DMS53 (cell line): ENCODE measurements at places on chromosomes 7 and 10.

- peak; percentile 23 for DNase-seq
Observed at GRCh38 chr10:117431160-117431559, 55.9 kb upstream of the PDZD8 start.

DNA sequence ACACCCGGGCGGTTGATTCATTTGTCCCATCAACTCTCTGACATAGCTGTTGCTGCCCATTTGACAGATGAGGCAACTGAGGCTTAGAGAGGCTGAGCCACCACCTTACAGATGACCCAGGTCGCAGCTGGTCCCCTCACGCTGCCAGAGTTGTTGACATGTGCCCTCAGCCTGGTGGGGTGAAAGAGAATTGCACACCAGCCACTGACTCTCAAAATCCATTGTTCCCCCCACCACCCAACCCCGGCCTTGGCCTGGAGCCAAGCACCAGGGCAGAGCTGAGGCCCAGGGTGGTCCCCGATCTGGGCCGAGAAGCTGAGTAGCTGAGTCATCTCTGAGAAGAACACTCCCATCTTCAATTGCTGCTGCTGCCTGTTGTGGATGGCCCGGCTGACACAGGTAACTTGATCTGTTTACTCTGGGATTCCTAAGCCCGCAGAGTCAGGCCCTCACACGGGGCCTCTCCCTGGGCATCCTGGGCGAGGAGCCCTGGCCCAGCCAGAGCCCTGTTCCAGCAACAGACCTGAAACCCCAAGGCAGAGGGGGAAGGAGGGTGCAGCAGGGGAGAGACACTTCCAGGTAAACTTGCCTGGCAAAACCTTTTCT, 27.5 kb downstream of the PVRIG start:
- peak; percentile 98 for DNase-seq

DNA sequence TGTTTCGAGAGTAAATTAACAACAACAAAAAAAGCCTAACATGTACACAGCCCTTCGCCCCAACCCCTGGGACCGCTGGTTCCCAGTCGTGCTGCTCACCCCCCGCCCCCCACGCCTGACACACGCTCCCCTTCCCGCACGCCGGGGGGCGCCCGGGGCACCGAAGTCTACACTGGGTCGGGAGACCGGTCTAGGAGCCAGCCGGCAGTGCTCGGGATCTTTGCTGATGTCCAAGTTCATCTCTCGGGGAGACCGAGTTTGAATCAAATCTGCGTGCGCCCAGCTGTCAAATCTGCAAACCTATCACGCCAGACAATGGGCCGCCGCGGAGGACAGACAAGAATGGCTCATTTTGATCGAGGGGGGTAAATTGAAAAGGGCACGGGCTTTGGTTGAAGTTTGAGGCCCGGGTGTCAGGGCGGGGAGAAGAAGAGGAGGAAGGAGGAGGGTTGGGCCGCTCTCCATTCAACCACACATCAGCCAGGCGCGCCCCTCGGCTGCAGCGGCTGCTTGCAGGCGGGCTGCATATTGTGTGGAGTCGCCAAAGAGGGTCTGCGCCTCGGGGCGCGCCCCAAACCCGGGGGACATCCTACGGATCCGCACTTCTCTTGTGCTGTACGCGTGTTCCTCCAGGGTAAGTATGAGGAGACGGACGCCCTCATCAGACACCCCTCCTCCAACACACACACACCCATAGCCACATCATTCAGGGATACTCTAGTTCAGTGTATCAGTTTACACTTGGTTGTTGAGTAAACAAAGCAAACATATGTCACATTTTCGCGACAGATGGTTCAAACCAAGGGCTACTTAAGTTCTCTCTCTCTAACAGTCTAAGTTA, 1.3 kb upstream of the GFRA1 start:
- DNase-seq, result peak; percentile 78

DNA sequence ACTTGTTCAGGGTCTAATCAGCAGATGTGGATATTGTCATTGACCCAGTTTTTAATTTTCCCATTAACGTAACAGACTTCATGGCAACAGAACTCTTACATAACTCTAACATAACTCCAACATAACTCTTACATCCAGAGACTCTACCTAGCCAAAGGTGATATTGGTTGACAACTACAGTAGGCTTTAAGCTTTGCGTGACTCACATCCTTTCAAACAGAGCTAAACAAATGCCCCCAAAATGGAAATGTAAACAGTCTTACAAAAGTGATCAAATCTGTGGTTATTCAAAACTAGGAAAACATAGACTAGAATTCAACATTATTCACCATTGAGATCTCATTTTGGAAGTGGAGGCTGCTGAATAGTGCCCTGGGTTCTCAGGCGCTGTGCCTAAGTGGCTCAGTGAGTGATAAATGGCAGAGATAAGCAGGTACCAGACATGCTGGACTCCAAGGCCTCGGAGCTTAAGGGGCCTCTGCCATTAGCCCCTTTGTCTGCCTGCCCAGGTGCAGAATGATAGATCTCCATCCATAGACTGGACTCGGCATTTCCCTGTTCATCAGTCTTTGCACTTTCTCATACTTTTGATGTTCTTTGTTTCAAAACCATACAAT, 34.3 kb upstream of the BTBD16 start:
- DNase-seq, result peak; percentile 61

DNA sequence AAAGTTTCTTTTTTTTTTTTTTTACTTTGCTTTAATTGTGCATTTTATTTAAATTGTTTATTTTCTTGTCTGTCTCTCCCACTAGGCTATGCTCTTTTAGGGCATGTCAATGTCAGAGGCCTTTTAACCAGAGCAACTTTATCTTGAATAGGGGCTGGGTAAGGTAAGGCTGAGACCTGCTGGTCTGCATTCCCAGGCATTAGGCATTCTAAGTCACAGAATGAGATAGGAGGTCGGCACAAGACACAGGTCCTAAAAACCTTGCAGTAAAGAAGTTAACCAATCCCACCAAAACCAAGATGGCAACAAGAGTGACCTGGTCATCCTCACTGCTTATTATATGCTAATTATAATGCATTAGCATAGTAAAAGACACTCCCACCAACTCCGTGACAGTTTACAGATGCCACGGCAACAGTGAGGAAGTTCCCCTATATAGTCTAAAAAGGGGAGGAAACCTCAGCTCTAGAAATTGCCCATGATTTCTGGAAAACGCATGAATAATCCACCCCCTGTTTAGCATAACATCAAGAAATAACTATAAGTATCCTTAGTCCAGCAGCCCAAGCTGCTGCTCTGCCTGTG, 47.0 kb upstream of the FRMD4A start:
- no peak for DNase-seq

- no peak for DNase-seq
Observed at GRCh38 chr7:142992427-142992826, 30.3 kb upstream of the KEL start.

GRCh38 chr7:128879939-128880746, 17.5 kb downstream of the ATP6V1F start:
- DNase-seq, result peak; percentile 93

DNA sequence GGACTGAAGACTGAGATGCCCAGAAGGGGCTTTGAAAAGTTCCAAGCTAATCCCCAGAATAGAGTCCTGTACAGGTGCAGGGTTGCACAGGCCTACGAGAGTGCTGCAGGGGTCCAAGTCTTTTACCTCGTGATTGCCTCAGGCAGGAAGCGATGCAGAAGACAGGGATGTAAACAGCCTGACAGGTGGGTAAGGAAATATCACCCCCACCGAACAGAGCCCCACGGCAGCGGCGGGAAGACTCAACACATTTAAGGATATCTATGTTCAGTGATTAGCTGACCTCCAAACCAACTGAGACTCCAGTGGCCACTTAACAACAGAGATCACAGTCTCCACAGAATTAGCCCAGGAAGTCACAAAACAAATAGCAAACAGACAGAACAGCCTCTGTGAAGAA, 73.9 kb upstream of the VIPR2 start:
- DNase-seq, result no peak

GRCh38 chr10:3889961-3890522, 105.0 kb upstream of the KLF6 start:
- no peak for DNase-seq

DNA sequence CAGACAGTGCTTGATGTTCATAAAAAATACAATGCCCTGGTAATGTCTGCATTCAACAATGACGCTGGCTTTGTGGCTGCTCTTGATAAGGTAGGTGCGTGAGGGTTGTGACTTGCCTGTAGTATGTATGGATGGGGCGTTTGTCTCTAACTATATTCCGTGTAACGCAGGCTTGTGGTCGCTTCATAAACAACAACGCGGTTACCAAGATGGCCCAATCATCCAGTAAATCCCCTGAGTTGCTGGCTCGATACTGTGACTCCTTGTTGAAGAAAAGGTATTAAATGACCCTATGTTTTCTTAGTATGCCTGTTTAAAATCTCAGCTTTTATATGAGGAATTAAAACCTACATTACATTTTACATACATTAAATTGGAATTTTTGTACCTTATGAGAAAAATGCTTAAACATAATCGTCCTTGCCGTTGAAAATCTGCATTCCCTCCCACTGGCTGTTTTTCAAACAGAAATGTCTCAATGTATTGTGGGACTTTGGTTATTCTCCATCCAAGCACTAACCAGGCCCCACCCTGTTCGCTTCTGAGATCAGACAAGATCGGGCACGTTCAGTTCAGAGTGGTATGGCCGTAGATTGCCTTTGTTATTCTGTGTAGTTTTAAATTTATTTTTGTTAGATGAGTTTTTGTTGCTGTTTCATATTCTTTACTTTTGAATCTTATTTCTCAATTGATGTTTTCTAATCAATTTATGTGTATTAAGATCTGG, 85.3 kb downstream of the CUL1 start:
- DNase-seq, result no peak

GRCh38 chr10:94430701-94431100, 28.4 kb downstream of the TBC1D12 start:
- no peak for DNase-seq

- DNase-seq, result no peak
Observed at GRCh38 chr10:10785627-10786026, 232.0 kb upstream of the CELF2 start.

DNA sequence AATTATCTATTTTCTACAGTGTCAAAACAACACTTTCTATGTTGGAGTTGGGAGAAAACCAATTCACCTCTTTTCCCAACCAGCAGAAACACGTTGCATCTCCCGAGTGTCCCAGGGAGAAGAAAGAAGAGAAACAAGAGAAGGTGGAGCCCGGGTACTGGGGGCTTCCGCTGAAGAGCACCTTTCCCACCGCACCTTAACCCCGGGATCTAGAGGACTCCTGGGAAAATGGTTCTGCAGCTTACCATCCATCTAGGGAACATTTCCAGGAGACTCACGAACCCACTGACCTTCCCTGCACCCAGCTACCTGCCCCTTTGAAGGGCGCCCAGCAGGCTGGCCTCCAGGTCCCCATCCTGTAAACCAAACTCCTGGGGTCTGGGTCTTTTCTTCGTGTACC, 346.8 kb downstream of the TCERG1L start:
- no peak for DNase-seq

- DNase-seq, result peak; percentile 27
Observed at GRCh38 chr10:78905015-78905956, 163.5 kb upstream of the ZMIZ1 start.

DNA sequence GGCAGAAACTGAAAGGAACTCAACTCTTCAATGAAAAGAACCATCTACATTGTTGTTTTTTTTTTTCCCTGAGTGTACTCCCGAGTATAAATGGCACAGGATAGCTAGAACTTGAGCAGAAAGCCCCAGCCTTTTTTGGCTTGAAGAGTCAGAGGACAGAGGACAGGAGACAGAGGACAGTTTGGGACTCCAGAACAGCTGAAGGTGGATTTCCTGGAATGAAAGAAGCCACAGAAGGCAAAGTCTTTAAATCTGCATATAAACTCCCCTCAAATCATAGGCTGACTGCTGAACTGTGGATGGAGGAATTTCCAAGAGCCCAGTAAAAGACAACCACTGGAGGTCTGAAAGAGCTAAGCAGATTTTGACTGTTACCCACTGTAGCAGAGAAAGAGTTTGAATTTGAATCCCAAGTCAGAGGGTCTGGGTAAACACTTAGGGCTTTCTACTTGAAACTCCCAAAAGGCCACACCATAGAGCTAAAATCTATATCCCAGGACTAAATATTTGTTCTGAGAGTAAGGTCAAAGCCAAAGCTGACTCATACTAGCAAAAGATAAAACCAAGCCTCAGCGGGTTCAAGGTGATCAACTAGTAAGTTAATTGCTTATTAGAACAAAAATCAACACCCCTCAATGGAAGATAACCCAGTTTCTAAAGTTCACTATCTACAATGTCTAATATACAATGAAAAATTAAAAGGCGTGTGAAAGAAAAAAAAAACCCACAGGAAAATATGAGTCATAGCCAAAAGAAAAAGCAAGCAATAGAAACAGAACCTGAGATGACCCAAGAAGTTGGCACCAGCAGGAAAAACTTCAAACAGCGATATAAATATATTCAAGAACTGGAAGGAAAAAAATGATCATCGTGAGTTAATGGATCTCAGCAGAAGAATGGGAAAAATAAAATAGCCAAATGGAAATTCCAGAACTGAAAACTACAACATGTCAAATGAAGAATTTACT, 1.8 kb upstream of the OPN1SW start:
- DNase-seq, result no peak

- DNase-seq, result no peak
Observed at GRCh38 chr7:40701836-40702551, 567.2 kb downstream of the SUGCT start.

GRCh38 chr7:77808517-77808916, 9.9 kb downstream of the PHTF2 start:
- no peak for DNase-seq

DNA sequence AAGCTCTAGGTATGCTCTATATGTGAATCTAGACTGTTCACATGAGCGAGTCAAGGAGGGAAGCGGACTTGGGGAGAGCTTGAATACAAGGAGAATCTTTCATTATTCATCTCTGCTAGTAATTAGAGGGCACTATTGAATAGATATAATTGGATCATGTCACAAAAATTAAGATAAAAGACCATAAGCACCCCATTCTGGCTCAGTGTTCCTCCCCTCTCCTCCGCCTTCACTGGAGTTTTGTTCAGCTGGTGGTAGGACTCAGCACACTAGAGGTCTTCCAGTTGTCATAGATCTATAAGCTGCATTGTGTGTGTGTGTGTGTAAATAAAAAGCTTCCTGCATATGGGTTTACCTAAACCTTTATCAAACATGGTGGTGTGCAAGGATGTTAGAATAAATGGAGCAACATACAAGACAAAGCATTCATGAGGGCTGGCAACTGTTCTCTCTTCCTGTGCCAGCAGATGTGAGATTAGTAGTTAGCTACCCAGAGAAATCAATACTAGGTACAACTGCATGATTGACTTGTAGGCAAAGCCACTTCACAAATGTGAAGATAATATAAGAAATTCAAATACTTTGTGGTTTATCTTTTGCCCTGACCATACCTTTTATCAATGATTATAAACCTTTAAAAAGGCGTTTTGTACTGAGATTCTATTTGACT, 142.6 kb downstream of the CREB5 start:
- peak; percentile 41 for DNase-seq

GRCh38 chr10:110446277-110446676, 51.4 kb upstream of the DUSP5 start:
- DNase-seq, result no peak
